ENCODE measurements at places on chromosomes 16 and 17.

DNA sequence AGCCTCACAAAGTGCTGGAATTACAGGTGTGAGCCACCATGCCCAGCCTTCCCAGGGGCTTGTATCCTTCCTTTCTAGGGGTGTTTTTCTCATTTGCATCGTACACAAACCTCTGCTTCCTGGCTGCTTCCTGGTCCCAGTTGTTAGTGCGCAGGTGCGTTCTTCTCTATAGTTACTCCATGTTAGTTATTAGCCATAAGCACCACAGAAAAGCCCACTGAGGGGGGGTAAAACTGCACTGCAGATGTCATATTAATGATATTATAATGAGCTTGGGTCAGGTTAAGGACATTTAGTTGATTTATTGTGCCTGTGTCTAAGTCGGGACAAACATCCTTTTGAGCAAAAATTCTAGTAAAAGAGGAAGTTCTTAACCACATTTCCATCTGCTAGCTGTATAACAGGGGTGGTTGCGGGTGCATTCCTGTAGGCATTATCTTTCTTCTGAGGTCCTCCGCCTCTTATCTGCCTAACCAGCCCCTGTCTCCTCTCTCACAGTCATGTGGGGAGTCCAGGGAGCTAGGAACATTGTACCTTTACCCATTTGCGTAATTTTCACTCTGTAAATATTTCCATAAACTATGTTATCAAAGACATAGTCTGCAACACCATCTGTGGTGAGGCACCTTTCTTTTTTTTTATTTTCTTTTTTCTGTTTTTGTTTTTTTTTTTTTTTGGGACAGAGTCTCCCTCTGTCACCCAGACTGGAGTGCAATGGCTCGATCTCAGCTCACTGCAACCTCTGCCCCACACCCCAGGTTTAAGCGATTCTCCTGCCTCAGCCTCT, 23.6 kb upstream of the ATF7IP2 start:
- no peak for DNase-seq

DNA sequence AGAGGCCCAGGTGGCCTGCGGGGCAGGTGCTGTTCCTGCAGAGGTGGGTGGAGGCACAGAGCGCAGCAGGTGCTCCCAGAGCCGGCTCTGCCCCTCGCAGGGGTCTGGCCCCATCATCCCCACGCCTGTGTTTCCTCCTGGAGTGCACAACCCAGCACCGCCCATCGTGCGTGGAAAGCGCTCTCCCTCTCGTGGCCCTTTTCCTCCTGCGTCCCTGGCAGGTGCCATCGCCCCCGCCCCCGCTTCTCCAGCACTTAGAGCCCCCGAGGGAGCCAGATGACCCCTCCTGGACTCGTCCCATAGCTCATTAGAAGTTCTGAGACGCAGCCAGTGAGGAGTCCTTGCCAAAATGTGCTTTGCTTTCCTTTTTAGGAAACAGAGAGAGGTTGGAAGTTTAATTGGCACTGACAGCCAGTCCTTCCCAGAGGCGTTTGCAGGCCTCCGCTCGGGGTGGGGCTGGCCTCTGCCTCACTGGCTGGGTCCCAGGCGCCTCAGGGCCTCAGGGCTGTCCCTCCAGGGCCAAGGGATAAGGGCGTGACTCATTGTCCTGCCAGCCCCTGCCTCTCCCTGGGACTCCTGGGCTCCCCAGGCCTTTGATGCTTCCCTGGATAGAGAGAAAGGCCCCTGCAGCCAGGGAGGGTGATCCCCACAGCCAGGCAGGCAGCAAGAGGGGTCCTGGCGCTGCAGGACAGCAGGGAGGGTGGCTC, 32.2 kb upstream of the CHMP6 start:
- no peak for DNase-seq

DNA sequence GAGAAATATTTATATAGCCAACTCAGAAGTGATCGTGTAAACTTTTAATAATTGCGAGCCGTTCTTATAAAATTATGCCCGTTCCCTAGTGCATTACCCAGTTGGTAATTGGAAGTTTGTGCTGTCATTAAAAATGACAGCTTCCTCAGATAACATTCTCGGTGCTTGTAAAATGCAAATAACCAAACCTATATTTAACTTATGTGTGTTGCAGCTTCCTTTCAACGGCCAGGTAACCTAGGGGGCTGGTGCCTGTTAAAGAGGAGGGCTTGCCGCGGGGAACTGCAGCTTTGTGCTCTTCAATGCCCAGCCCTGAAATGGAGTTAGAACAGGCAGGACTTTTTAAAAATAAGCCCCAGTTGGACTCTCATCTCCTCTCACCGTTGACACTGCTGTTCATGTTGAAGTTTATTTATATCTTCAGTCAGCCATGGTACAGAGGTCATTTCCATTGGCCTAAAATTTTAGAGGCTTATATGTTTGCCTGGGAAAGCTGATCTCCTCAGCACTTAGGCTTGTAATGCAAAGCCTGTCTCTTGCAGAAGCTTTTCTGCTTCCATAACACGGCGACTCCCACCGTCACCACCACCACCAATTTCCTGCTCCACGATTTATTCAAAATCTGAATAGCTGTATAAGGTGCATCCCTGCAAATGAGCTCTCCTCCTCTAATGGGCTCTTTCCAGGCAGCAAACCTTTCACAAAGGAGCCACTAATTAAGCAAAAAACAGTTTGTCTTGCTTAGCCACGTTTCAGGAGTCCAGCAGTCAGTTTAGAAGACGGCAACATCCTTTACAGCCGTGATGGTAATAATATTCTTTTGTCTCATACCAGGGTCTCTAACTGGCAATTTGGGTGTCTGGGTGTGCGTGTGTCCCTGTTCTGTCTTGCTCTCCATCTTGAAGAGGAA, 74.7 kb downstream of the RPA1 start:
- DNase-seq = no peak

DNA sequence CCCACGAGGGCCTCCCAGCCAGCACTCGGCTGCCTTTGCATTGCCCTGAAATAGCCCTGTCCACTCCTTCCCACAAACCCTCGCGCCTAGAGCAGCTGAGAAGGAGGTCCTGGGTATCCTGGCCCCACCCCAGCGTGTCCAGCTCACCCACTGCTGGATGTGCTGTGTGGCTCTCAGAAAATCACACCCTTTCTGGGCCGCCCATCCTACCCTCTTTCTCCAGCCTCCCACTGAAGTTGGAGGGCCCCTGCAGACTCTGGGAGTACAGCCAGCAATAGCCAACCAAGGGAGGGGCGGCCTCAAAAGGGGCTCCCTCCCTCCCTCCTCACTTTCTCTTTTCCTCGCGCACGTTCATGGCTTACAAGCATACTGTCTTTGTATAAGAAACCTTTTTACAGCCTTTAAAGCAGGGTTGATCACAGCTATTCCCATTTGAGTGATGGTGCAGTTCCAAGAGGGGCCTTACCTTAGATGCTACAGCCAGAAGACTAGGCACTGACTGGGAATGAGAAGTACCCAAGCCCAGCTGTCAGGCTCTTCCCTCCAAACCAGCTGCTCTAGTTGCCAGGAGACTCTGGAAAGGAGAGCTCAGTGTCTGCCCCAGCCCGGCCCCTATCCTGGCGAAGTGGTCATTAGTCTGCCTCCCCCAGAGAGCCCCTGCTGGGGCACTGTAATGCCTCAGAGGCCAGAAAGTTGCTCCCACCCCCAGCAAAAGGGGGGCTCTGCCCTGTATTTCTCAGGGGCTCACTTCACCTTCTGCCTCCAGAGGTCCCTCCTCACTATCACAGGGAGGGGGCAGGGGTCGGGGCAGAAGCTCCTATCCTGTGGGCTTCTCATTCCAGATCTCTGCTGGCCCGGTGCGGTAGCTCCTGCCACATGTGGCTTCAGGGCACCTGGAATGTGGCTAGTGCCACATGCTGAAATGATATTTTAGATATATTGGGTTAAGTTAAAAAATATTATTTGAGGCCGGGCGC, 38.1 kb downstream of the DCAKD start:
- DNase-seq = no peak

DNA sequence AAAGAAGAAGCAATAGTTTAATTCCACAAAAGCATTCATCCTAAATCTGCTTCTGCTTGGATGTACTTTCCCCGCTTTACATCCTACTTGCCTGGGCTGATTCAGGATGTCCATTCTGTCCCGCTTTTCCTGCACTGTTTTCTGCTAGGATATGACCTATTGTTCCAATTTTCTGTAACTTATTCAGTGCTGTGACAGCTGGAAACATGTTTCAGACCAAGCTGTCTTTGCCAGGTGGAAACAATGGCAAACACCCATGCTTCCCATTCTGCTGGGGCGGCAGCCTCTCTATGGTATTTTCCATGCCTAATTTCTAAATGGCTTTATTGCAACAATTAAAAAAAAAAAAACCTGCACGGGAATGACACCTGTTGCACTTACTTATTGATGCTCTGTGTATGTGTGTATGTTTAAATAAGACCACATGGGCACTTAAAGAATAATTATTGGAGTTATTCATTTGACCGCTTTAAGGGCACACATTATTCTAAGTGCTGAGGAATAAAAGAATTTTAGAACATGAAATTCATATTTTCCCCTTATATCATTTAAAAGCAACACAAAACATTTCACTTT, 21.0 kb downstream of the COQ7 start:
- no peak for DNase-seq

DNA sequence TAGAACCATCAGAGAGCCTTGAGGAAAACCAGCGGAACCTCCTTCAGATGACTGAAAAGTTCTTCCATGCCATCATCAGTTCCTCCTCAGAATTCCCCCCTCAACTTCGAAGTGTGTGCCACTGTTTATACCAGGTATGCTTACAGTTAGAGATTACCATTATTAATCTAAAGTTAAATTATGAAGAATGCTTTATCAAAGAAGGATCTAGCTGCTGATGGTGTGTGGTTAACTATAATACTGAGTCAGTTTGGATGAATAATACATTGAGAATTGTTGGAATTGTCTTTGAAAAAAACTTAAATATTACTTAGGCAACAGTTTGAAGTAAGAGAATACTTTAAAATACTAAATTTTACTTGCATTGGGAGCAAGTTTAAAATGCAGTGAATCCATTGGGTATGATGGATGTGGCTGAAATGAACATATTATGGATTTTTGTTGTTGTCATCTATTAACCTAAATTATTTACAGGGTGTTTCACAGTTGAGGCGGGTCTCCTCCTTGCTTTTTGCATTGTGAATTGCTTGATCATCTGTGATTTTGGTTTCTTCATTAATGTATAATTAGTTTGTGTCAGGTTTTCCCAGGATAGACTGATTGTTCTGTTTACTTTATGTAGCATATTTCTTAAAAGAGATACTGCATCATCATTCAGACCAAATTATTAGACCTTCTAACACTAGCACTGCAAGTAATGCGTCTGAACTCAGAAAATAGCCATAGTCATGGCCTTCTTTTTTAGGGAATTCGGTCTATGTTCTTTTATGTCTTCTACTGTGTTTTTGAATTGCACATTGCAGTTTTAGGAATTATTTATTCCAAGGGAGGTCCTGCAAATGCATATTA, 47.8 kb downstream of the OMG start:
- no peak for DNase-seq

DNA sequence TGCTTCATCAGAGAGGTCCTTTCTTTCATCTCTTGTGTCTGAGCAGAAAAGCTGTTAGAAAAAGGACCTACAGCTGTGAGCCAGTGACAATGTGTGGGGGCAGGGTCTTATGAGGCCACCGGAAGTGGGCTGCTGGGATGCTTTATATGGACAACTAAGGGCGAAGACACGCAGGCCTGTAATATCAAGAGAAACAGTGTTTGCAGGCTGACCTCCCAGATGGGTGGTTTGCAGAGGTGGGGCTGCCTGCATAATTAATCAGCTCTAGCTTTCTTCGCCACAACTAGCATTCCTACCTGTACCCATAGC, 30.4 kb upstream of the SALL1 start:
- DNase-seq = no peak

- no peak for DNase-seq
Observed at GRCh38 chr17:38815576-38816193, 9.4 kb downstream of the CWC25 start.

DNA sequence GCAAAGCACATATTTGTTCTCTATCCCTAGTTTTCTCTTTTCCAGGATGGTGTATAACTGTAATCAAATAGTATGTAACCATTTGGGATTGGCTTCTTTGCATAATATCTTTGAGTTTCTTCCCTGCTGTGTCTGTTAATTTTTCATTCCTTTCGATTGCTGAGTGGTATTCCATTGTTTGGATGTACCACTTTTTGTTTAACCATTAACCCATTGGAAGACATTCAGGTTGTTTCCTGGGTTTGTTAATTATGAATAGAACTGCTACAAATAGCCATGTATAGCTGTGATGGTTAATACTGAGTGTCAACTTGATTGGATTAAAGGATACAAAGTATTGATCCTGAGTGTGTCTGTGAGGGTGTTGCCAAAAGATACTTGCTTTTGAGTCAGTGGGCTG, 4.6 kb upstream of the SLFN13 start:
- no peak for DNase-seq

- DNase-seq = no peak
Observed at GRCh38 chr16:79132701-79133100, 467.8 kb downstream of the MAF start.

DNA sequence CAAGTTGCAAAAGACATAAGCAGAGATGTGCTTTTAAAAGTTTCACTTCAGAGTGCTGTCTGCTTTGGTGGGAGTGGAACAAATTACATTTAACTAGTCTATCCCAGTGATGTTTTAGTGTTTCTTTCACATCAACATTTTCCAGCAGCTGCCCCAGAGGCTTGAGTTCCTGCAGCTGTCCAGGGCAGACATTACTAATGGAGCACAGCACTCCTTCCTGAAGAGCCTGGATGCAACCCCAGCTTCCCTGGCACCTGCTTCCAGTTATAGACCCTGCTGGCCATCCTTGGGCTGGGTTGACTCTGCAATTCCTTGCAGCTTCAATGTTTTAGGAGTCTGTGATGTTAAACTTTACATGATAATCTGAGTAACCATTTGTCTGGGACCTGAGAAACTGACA, 61.4 kb upstream of the PIRT start:
- DNase-seq = no peak

DNA sequence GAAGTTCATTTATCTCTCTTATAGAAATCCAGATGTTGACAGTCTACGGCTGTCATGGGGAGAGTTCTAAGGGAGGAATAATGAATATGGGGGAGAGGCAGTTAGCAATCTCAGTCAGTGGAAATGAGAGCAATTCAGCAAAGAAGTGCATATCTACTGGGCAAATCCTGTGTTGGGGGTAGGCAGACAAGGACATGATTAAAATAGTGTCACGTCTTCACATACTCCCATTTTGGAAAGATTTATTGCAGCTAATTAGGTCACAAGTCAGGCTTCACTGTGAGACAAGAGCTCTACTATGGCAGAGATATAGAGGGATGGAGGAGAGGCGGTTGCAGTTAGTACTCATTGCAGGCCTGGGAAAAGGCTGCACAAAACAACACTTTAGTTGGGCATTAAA, 29.8 kb downstream of the LRRC36 start:
- DNase-seq = no peak

GRCh38 chr17:74567397-74567796, at the start of gene CD300H:
Gene CD300H (minus strand): TSS chr17:74567509.
- DNase-seq = no peak

DNA sequence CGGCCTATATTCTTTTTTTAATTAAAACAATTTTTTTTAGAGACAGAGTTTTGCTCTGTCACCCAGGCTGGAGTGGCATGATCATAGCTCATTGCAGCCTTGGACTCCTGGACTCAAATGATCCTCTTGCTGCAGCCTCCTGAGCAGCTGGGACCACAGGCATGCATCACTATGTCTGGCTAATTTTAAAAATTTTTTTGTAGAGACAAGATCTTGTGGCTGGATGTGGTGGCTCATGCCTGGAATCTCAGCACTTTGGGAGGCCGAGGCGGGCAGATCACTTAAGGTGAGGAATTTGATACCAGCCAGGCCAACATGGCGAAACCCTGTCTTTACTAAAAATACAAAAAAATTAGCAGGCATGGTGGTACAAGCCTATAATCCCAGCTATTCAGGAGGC, 54.8 kb upstream of the MSI2 start:
- no peak for DNase-seq
